Stimulated activated CD8-positive, alpha-beta memory T cell treated with anti-CD3 and anti-CD28 coated beads, Interleukin-2, amount 100 ng/mL, for 48 hours (primary cell): ENCODE measurements at places on chromosomes 16 and 17.
A peak's percentile ranks its signal among the peaks of the same experiment; 100 is the strongest.

DNA sequence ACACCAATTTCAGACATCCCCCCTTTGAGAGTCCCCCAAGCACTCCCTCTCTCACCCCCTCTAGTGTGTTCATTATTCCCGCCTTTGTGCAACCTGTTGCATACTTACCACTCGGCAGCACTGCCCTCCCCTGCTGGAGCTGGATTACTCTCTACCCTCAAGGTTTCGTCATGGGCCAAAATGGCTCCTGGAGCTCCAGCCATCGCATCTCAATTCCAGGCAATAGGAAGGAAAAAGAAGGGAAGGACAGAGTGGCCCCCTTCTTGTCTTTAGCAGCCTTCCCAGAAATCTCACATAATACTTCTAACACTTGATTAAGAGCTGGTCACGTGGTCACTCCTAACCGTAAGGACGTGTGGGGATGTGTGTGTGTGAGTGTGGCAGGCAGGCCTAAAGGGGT lies 20.2 kb downstream of the TMEM186 start:
- DNase-seq: no peak

DNA sequence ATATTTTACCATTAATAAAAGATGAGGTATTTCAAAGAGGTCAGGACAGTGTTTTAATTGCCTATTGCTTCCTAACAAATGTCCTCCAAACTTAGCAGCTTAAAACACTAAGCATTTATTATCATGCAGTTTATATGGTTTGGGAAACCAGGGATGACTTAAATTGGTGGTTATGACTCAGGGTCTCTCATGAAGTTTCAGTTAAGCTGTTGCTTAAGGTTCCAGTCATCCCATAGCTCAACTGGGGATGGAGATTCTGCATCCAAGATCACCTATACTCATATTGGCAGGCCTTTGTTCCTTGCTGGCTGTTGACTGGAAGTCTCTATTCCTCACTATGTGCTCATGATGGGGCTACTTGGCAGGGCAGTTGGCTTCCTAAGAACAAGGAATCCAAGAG lies 1329.9 kb upstream of the GOT2 start:
- DNase-seq: no peak

DNA sequence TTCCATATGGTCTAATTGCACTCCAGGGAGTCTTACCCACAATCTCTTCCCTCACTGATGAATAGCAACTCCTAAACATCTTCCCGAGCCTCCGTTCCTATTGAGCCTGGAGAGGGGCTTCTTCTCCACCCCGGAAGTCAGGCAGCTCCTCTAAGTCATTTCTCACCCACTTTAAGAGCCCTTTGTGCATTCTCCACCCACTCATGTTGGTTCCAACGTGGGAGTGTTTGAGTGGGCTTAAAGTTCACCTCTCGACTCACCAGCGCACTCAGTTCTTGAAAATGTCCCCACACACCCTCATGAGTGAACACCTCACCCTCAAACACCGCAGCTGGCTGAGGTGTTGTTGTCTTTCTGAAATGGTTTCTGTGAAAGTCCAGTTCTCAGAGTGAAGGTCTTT lies 67.6 kb downstream of the TMEM114 start:
- DNase-seq: no peak

GRCh38 chr16:81610144-81610842 lies 165.7 kb downstream of the CMIP start:
- DNase-seq: no peak

DNA sequence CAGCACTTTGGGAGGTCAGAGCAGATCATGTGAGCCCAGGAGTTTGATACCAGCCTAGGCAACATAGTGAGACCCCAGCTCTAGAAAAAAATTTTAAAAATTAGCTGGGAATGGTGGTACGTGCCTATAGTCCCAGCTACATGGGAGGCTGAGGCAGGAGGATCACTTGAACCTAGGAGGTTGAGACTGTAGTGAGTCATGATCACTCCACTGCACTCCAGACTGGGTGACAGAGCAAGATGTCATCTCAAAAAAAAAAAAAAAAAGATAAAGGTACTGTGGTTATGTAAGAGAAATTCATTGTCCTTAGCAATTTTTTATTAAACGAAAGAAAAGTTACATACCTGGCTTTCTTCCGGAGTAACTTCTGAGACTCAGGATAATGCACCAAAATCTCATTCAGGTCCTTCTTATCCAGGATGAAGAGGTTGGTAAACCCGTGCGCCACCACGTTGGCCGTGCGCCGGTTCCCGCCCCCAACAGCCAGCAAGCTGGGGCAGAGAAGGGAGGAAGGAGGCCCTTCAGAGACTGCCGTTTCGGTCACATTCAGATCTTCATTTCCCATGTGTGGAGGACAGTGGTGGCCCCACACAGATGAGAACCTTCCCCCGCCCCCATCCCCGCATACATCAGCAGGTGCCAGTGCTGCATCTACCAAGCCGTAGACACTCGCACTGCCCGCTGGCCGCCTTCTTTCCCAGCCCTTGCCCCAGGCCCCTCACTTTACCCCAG lies 73.7 kb downstream of the CNGB1 start:
- DNase-seq: no peak

GRCh38 chr17:7502987-7503386 lies 18.8 kb downstream of the POLR2A start:
- DNase-seq: no peak

- DNase-seq: no peak
Measured at GRCh38 chr17:5247621-5248020, 13.0 kb upstream of the SCIMP start.

GRCh38 chr17:7842380-7843256 lies 8.6 kb downstream of the KDM6B start:
- peak; percentile 93 for DNase-seq

- no peak for DNase-seq
Measured at GRCh38 chr17:40612599-40613244, 34.9 kb downstream of the SMARCE1 start.

DNA sequence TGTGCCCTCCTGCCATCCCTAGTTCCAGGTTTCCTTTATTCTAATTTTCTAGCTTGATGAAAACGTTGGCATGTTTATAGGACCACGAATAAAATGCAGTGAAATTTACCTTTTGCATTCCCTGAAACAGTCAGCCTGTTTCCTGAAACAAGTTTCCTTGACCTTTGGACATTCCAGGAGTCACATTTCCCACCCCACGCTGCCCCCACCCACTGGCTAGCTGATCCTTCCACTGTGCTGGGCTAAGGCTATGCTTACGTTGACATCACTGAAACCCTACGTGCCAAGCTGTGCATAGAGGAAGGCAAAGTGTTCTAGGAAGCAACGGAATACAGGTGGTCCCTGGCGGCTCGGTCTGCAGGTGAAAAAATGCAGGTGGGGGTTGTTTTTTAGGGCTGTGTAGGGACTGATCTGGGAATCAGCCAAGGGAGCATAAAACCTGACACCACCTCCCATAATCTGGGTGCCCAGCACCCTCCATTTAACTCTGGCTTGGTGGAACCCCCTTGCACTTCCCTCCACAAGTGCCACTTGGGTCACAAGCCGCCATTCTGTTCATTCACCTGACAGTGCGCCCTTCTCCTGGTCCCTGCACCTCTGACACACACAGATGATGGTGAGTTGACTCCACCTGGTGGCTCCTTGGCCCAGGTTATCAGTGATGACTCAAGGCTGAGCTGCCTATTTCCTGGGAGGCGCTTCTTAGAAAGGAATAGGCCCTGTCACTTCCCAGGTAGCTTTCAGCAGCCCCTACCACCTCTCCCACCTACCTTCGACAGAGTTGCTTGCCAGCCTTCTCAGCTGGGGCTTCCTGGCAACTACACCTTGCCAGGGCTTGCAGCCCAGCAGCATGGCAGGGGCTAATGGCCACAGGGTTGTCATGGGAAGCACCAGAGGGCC lies 83.7 kb downstream of the N4BP1 start:
- DNase-seq: no peak

DNA sequence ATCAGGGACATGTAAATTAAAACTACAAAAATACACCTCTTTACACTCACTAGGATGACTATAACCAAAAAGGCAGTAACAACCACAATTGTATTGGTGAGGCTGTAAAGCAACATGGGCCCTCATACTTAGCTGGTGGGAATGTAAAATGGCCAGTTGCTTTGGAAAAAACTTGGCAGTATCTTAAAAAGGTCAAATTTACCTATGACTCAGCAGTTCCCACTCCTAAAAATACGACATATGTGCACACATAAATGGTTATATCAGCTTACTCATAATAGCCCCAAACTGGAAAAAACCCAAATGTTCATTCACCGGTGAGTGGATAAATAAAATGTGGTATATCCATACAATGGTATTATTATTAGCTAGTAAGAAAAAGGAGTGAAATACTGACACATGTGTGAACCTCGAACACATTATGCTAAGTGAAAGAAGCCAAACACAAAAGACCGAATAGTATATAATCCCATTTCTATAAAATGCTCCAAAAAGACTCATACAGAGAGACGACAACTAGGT lies 391.4 kb downstream of the NPIPA8 start:
- DNase-seq: no peak

GRCh38 chr17:55402374-55402773 lies 19.3 kb downstream of the MMD start:
- DNase-seq: no peak

DNA sequence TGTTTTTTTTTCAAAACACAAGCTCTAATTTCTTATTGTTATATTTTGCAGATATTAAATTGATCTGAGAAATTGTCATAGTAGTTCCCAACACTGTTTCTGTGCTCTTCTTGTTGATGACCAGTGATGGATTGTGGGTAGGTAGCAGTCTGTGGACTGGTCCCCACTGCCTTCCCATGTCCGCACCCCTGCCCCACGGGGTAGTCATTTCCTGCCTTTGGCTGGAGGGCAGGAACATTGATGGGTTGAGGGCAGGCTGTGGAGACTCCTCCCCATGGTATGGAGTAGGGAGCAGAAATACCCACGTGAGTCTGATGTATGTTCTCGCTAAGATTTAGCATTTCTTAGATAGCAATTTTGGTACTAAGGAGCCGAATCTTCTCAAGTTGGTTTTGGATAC lies 762.0 kb downstream of the CDH8 start:
- no peak for DNase-seq

DNA sequence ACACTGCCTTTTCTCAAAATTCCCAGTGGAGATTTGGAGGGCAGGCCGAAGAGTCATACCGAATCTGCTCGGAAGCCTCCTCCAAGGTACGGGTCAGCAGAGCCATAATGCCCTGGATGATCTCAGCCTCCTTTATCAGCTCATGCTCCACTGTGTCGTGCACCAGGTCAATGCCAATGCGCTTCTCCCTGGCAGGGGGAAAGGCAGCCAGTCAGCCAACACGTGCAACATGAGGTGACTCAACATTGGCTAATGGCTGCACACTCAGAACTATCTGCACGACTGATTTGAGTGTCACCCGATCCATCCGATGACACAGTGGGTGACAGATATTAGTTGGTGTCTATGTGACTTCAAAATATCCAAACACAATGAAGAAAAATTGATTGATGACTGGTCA lies 15.8 kb downstream of the TEKT1 start:
- no peak for DNase-seq

GRCh38 chr16:53629151-53629550 lies 74.5 kb downstream of the RPGRIP1L start:
- no peak for DNase-seq

GRCh38 chr16:48101069-48101674 lies 54.6 kb downstream of the ABCC12 start:
- no peak for DNase-seq

DNA sequence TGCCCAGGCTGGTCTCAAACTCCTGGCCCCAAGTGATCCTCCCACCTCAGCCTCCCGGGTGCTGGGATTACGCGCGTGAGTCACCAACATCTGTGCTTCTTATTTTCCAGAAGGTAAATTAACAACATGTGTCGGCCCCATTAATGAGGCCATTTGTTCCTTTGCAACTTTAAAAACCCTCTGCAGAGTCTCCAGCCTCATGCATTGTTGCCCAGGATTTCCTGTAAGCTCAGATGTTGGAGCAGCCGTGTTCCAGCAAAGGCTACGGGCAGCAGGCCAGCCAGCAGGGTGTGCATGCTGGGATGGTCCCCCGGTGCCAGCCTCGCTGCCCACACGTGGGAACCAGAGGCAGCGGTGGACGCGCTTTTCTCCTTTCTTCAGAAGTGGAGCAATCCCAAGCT lies 19.1 kb upstream of the HEXD start:
- DNase-seq: no peak

GRCh38 chr16:29900888-29901606 lies 759 bp downstream of the ASPHD1 start:
- DNase-seq: no peak

DNA sequence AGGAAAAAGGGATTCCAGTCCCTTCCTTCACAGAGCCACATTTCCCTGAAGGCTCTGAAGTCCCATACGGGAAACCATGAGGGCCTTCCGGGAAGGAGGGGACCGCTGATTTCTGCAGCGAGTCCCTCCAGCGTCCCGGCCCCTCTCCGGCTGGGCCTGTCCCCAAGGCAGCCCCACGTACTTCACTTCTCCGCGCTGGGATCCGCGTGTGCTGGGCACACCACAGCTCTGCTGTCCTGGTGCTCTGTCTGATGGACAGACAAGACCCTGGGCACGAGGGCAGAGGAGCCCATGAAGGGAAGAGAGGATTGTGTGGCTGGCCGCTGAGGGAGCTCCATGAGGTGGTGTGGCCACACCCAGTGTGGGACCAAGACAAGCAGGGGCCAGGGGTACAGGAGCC lies 57.1 kb downstream of the PRMT7 start:
- DNase-seq: no peak

- DNase-seq: no peak
Measured at GRCh38 chr17:12922120-12922519, 95.7 kb downstream of the ELAC2 start.

DNA sequence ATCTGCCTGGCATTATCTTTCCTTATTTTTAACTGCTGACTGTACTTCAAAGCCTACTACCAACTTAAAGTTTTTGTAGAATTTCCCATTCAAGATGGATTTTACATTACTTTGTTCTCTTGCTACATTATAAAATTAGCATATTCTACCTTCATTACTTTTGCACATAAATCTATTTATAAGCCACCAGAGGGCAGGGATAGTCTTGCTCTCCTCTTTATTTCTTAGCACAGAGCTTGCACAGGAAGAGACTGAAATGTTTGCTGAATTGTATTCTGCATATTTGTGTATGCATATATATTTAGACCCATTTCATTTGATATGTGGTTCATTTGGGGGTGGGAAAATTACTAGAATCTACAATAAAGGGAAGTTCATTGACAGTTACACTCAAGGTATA lies 108.0 kb downstream of the SKAP1 start:
- no peak for DNase-seq

GRCh38 chr17:48012151-48012520 lies 25.5 kb downstream of the COPZ2 start:
- DNase-seq: peak; percentile 61
